ENCODE measurements at places on chromosomes 11 and 22. TPM values are rescaled to one million over a fixed set of nuclear protein-coding genes. Genes with fewer than 3 reads are reported as not detected.

DNA sequence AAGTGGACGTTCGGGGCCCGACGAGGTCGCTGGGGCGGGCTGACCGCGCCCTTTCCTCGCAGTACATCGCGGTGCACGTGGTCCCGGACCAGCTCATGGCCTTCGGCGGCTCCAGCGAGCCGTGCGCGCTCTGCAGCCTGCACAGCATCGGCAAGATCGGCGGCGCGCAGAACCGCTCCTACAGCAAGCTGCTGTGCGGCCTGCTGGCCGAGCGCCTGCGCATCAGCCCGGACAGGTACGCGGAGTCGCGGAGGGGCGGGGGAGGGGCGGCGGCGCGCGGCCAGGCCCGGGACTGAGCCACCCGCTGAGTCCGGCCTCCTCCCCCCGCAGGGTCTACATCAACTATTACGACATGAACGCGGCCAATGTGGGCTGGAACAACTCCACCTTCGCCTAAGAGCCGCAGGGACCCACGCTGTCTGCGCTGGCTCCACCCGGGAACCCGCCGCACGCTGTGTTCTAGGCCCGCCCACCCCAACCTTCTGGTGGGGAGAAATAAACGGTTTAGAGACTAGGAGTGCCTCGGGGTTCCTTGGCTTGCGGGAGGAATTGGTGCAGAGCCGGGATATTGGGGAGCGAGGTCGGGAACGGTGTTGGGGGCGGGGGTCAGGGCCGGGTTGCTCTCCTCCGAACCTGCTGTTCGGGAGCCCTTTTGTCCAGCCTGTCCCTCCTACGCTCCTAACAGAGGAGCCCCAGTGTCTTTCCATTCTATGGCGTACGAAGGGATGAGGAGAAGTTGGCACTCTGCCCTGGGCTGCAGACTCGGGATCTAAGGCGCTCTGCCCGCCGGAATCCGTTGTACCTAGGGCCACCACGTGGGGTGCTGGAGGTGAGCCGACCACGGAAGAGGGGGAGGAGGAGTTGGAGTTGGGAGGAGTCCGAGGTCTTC is 771 bp downstream of the MIF start:
- DNase-seq = no peak

DNA sequence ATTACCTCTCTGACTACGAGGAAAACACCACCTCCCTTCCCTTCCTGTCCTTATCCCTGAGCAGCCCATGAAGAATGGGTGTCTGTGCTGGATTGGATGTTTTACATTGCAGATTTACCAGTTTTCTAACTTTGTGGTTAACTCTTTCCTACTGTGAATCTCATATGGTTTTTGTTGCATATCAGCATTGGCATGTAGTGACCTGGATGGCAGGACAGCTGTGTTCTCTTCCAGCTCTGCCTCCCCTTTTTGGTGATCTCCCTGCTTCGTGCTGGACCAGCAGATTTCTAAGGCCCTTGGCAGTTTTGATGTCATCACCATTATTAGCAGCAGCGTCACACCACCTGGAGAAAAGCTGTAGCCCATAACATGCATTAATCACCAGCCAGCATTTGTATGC is 26.7 kb downstream of the OR6Q1 start:
- no peak for DNase-seq

- no peak for DNase-seq
Measured at GRCh38 chr11:18771266-18772035, 20.1 kb downstream of the PTPN5 start.

GRCh38 chr11:68632802-68633201 is 51.5 kb upstream of the GAL start:
- DNase-seq = no peak

DNA sequence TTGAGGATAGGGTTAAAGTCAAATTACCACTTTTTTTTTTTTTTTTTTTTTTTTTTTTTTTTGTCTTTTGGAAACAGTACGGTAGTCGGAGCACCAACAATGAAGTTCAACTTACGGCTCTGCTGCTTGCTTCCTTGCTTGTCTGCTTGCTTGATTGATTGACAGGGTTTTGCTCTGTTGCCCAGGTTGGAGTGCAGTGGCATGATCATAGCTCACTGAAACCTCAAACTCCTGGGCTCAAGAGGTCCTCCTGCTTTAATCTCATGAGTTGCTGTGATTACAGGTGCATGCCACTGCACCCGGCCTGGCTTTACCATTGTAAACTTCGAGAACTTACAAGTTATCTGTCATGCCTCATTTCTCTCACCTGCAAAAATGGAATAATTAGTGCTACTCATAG is 5.8 kb downstream of the SGSM3 start:
- no peak for DNase-seq

Gene AIFM3
- total RNA-seq = not detected

Gene ME3
- total RNA-seq = 28.5 TPM

Gene TYR
- total RNA-seq = not detected

Gene ANO5
- 1.2 TPM for total RNA-seq

Gene CPT1A
- total RNA-seq = 80.8 TPM

Gene OR4S2
- total RNA-seq = not detected

All from vagina (tissue), 2 donors.